ENCODE measurements at places on chromosomes 3 and 15. TPM values are rescaled to one million over a fixed set of nuclear protein-coding genes. Genes with fewer than 3 reads are reported as not detected.

ZIC4 gene
- 0.46 TPM for total RNA-seq

CHDH gene
- 6.1 TPM for total RNA-seq

MORC1 gene
- not detected for total RNA-seq

PLA2G4B gene
- 2.1 TPM for total RNA-seq

HCN4 gene
- total RNA-seq, result not detected

TIMP4 gene
- total RNA-seq, result 17.7 TPM

CP gene
- total RNA-seq, result 2.2 TPM

MAP4 gene
- total RNA-seq, result 1,098 TPM

HTR3C gene
- not detected for total RNA-seq

SLC24A5 gene
- total RNA-seq, result not detected

DNA sequence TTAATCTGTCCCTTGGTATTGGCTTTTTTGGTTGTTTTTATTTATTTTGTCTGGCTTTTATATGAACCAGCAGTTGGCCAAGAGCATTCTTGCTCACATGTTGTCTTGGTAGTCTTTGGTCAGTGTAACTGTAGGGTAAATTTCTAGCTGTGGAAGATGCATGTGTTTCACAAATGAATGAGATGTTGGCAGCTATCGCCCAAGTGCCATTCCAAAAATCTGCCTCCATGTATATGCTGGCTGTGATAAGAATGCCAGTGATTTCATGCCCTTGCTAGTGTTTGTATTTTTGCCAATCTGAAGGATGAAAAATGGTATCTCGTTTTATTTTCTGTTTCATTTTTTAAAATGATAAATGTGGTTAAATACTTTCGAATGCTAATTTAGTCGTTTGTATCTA is 50.1 kb downstream of the TLNRD1 start:
- no peak for DNase-seq

GRCh38 chr15:70253461-70254156 is 155.9 kb upstream of the TLE3 start:
- DNase-seq, result peak; percentile 3

DNA sequence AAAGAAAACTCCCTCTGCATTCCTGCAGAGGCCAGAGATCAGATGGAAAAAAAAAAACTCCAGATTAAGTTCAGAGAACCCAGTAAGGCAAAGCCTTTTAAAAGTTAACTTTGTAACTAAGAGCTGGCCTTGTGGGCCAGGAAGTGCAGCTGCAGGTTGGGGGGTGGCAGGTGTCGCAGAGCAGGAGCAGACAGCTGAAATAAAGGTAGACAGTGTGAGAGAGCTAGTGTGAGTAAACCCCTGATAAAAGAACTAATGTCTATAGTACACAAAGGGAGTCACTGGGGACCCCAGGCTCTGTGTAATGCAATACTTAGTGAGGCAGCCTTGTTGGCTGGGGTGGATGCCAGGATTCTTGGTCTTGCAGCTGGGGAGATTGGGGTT is 42.1 kb downstream of the PPCDC start:
- no peak for DNase-seq

DNA sequence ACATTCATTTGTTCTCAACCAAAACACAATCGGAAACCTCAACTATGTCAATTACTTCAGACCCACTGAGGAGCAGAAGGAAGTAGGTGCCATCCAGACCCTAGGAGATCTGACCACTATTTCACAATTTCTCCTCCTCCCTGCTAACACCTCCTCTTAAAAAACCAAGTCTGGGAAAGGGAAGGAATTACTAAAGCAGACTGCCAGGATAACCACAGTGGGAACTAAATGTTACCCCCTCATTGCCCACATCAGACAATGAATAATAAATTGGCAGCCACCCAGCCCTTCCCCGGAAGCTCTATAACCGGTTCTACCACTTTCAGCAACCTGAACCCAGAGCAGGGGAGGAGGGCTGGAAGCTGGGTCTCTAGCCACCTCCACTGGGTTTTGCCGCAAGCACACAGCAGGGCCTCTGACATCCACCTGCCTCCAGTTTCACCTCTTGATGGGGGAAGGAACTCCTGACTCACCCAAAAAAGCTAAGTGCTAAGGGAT is 17.6 kb downstream of the C15orf62 start:
- peak; percentile 47 for DNase-seq

GRCh38 chr3:134894533-134894932 is 99.5 kb downstream of the EPHB1 start:
- DNase-seq, result no peak

DNA sequence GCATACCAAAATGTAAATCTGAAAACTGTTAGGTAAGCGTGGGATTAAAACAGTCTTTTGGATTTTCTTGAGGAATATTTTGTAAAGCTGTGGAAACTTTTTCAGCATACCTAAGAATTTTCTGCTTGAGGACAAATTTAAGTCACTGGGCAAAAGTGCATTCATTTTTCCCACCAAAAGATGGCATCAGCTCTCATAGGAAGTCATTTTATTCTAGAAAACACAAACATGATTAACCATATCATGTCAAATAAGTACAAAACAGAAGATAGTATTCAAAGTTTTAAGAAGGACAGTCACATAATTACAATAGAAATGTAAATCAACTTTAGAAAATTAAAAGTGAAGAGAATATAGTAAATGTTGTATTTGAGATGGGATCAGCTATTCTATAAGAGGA is 63.5 kb downstream of the SLC49A4 start:
- no peak for DNase-seq

- DNase-seq, result no peak
Observed at GRCh38 chr3:88712552-88712951, 394.9 kb upstream of the EPHA3 start.

GRCh38 chr3:45895686-45896468 is 9.5 kb downstream of the CCR9 start:
- no peak for DNase-seq

GRCh38 chr15:65389226-65389625 is 11.4 kb upstream of the IGDCC3 start:
- DNase-seq, result no peak

DNA sequence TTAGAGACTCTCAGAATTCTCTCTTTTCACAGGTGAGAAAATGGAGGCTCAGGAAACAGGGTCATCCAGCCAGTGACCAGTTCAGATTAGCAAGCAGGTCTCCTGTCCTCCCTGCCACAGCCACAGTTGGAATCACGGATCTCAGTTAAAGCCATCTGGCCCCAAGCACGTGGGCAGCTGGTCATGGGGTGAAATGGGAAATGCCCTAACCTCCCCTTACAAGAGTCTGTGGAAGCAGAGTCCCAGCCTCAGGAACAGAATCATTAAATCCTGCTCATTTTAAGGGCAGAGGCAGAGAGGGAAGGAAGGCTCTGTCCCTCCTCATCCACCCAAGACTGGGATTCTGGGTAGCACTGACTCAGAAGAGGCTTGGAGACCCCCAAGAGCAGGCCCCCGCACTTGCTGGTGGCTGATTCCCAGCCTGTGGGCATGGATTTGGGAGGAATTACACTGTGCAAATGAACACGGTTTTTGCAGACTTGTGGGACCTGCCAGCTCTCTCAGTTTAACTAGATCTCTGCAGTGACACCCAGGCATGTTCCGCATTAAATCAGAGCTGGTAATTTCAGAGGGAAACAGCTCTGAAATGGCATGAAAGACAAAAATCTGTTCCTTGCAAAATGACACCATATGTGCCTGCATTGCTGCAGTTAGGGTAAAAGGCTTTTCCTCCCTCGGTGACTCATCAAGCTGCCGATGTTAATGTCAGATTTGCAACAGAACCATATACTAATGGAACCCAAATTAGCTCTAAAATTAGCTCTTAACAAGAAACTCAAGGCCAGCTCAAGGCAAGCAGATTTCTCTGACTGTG is 89.0 kb downstream of the BDH1 start:
- no peak for DNase-seq

- no peak for DNase-seq
Observed at GRCh38 chr3:161336661-161337060, 34.7 kb downstream of the SPTSSB start.

DNA sequence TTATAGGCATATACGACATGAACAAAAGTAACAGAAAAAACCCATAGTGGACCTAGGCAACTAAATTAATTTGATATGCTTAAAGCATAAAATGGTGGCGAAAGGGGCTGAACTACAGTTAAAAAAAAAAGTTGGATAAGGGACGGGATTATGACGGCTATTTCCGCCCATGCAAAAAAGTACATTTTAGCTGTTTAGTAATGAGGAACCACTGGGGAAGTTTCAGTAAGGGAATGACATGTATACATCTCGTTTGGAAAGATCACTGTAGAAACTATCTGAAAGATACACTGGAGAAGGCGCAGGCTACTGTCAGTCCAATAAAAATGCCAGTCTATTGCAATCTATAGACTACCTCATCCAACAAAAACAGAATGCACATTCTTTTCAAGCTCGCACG is 65.6 kb downstream of the ZNF148 start:
- no peak for DNase-seq

GRCh38 chr15:65916664-65917406 is 47.5 kb downstream of the RAB11A start:
- DNase-seq, result peak; percentile 64

DNA sequence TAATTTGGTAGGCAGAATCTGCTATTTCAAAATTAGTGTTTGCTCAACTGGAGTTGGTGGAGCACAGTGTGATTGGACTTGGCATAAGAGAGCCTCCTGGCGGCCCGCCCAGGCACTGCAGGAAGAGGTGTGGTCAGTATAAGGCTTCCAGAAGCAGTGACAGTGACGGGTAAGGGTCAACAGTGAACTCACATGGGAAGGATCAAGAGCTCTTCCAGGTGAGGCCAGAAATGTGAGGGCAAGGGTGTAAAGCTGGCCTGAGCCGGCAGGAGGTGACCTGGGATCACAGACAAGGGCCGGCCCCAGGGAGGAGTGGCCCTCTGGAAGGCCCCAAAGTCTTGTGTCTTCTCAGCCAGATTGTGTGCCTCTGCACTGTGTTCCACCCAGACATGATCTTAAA is 93.2 kb upstream of the RNF7 start:
- DNase-seq, result peak; percentile 82

Data from psoas muscle (tissue), 8 donors.